Esophagus muscularis mucosa (tissue), 4 donors: ENCODE measurements at places on chromosomes 3 and 15. TPM values are rescaled to one million over a fixed set of nuclear protein-coding genes. Genes with fewer than 3 reads are reported as not detected.

Gene CAND2
- total RNA-seq = 10.8 TPM

Gene PRRT3
- total RNA-seq = 2.3 TPM

Gene LMAN1L
- total RNA-seq = 0.66 TPM

Gene KBTBD13
- 0.17 TPM for total RNA-seq

Gene STX19
- not detected for total RNA-seq

Gene SERPINI2
- total RNA-seq = not detected

Gene CYP1A1
- 2.5 TPM for total RNA-seq
